ENCODE measurements at places on chromosomes 16 and 17.

DNA sequence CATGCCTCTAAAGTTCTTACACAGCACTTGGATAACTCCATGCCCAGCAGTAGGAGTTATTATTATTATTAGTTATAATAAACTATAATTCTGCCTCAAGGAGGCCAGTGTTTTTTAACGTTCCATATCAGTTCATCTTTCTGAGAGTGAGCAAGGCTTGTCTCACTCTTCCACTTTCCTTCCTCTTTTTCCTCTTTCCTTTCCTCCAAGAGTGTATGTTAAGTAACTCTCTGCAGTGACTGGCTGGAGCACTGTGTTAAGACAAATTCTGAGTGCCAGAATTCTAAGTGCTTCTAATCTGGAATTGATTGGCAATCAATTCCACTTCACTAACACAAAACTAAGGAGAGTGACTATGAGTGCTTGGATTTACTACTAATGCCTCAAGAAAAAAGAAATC, 16.4 kb downstream of the CLEC19A start:
- no peak for DNase-seq

GRCh38 chr17:47850692-47851573, at the start of gene SP6:
Gene SP6 (minus strand): TSS chr17:47851163. CDS start chr17:47848429, 2,734 bp downstream.
- DNase-seq = peak; percentile 85

- DNase-seq = no peak
Observed at GRCh38 chr16:49543631-49543946, 170.0 kb downstream of the C16orf78 start.

DNA sequence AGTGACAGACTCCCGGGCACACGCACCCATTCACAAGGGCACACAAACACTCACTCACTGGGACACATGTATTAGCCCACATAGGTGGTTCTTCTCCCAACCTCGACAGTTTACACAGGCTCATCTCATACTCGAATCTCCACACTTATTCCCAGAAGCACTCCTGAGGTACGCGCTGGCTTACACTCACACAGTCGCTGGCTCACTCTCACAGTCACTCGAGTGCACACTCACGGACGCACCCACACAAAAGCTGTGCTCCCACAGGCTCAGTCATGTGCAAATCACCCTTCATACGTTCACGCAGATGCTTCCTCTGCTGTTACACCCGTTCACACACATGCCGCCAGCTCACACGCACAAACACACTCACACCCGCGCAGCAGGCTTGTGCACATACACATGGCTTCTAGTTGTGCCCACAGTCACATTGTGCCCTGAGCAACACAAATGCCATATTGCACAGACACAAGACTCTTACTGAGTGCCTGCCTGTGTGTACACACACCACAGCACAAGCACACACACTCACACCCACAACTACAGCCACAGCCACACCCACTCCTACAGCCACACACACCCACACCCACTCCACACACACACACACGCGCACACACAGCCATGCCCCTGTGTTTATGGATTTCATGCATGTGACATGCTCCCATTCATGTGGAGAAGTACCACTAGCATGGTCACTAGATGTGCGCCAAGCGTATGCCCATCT, 8.4 kb upstream of the PRR29 start:
- DNase-seq = no peak

DNA sequence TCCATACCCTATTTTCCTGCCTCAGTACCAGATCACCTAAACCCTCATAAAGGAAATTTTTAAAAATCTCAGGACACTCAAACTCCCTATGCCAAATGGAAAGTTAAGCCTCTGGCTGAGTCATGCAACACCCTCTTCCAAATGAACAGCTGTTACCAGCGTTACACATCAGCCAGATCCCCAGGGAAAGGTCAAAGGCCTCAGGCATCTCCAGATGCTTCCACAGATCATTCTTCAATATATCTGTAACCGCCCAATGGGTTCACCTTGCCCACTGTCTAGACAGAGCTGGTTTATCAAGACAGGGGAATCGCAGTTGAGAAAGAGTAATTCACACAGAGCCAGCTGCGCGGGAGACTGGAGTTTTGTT, 29.1 kb upstream of the SHCBP1 start:
- no peak for DNase-seq

DNA sequence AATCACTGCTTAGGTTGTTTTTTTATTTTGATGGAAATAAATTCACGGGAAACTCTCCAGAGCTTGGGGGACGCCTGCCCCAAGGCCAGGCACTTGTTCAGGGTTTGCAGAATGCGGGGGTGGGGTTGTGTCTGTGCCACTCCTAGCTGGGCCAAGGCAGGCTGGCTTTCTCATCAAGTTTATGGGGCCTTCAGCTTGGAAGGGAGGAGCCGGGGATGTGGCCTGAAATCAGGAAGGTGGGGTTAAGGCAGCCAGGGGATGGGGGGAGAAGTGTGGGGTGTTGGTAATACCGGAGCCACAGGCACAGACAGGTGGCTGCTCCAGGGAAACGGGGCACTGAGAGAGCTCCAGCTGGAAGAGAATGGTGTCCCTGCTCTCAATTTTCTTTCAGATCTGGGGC, 1.7 kb upstream of the CHAD start:
- DNase-seq = no peak

- DNase-seq = no peak
Observed at GRCh38 chr17:40577611-40578065, 12.4 kb upstream of the CCR7 start.

DNA sequence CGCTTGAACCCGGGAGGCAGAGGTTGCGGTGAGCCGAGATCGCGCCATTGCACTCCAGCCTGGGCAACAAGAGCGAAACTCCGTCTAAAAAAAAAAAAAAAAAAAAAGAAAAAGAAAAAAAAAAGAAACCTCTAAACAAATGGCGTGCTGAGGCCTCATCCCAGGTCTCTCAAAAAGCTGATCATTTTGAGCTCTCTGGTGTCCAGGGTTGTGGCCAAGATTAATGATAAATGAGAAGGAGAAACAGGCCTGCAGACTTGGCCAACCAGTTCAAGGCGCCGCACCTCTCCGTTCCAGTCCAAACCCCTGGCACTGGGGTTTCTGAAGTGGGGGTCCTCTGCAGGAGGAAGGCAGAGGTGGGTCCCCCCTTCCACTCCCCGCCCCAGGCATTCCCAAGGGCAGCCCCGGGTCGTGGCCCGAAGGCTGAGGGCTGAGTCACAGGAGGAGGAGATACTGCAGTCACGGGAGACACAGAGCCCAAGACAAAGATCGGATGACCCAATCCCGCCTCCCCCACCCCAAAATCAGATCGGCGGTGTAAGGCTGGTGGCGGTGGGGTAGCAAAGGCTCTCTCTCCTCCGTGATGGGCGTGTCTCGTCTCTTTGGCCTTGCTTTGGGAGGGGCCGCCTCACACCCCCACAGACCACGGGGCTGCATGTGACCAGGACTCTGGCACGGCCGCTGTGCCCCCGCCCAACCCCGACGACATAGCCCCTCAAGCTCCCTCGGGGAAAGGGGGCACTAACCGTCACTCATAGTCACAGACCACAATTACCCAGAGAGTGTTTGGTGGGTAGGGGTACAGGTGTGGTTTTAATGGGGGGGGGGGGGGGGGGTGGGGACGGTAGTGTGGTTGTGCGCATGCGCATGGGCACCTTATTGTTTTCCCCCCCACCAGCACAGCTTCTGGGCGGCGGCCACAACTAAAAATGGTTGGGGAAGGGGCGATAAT, 1.1 kb downstream of the VAT1 start:
- DNase-seq = peak; percentile 68

GRCh38 chr16:11058832-11059231, 114.5 kb downstream of the CLEC16A start:
- DNase-seq = no peak

DNA sequence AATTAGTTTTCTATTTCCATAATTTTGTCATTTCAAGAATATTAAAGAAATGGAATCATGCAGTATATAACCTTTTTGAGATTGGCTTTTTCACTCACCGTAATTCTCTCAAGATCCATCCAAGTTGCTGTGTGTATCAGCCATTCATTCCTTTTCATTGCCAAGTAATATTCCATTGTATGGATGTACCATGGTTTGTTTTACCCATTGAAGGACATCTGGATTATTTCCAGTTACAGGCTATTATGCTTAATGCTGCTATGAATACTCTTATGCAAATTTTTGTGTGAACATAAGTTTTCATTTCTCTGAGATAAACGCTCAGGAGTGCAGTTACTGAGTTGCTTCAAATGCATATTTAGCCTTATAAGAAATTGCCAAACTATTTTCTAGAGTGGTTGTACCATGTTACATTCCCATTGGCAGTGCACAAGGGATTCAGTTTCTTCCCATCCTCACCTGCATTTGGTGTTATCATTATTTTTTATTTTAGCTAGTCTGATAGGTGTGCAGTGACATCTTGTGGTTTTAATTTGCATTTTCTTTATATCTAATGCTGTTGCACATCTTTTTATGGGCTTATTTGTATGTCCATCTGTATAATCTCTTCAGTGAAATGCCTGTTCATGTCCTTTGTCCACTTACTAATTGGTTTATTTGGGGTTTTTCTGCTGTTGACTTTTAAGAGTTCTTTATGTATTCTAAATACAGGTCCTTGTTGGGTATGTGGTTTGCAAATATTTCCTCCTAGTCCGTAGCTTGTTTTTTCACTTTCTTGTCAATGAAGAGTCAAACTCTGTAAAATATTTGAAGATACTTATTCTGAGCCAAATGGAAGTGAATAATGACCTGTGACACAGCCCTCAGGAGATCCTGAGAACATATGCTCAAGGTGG, 32.7 kb downstream of the BMERB1 start:
- no peak for DNase-seq

GRCh38 chr17:35028531-35029262, 34.8 kb downstream of the RFFL start:
- no peak for DNase-seq

DNA sequence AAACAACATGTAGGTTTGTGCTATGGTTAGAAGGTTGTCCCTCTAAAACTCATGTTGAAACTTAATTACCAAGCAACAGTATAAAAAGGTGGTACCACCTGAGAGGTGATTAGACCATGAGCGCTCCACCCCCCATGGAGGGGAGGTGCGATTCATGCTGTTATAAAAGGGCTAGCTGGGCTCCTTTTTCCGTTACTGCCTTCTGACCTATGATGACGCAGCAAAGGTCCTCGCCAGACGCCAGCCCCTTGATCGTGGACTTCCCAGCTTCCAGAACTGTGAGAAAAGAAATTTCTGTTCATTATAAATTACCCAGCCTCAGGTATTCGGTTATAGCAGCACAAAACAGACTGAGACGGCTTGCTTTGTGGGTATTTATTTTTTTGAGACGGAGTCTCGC, 167.8 kb downstream of the SNX29 start:
- DNase-seq = no peak

DNA sequence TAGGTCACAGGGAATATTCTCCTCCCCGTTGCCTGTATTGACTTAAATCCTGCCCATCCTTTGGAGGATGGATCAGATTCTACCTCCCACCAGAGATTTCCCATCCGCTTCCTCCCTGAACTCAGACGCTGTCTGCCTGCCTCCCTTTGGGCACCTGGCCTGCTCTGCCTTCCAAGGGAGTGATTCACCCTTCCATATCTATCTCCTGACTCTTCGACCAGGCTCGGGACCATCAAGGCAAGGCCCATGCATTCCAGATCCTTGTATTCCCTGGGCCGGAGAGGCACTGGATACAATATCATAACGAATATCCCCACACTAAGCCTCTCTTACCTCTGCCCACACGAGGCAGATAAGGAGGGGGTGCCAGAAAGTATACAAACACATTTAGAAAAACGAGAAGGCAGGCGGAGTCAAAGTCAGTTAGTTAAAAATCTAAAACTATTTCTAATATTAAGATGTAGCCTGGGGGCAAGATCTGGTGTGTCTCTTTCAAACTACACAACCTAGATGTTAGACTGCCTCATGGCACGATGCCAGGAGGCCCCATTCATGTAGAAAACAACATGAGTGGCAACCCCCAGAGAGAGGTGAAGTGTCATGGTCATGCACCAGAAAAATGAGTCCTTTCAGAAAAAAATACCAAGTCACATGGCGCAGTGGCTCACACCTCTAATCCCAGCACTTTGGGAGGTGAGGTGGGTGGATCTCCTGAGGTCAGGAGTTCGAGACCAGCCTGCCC, 9.2 kb downstream of the PMP22 start:
- no peak for DNase-seq

DNA sequence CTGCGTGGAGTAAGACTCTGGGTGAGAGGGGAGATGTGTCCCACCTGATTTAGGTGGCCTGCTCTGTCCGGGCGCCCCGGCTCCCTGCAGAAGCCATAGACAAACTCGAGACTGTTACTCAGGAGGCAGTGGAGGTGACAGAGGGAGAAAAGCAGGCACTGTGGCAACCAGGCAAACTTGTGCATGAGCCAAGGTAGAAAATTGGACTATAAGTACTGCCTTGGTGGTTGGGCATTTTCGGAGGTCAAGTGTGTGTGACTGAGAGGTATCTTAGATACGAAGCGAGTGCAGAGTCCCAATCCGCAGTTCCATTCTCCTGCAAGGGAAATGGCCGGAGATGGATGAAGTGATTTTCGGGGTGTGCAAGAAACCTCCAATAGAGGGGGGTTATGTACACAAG, 27.1 kb upstream of the SPACA3 start:
- DNase-seq = no peak

DNA sequence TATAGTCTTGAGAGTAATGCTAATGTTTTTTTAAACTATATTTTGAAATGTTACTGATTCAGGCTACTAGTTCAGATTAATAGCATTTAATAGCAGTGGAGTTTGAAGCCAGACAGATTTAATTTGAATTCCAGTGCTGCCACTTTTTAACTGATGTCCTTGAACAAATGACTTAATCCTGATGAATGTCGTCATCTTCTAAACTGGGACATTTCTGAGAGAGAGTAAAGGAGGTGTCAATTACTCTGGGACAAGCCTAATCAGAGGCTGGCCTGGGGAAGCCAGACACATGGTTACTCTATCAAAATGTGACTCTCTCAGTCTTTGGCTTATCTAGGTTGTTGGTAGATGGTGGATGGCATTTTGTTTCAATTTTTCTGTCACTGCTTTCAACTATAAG, 246.7 kb downstream of the HS3ST3A1 start:
- DNase-seq = no peak

- DNase-seq = no peak
Observed at GRCh38 chr17:15175356-15175755, 89.8 kb downstream of the PMP22 start.

GRCh38 chr17:30961209-30962188, 9.3 kb upstream of the RNF135 start:
- no peak for DNase-seq

GRCh38 chr17:2392252-2393173, 8.3 kb downstream of the MNT start:
- peak; percentile 97 for DNase-seq

GRCh38 chr16:51440131-51440889, 289.2 kb upstream of the SALL1 start:
- DNase-seq = no peak

DNA sequence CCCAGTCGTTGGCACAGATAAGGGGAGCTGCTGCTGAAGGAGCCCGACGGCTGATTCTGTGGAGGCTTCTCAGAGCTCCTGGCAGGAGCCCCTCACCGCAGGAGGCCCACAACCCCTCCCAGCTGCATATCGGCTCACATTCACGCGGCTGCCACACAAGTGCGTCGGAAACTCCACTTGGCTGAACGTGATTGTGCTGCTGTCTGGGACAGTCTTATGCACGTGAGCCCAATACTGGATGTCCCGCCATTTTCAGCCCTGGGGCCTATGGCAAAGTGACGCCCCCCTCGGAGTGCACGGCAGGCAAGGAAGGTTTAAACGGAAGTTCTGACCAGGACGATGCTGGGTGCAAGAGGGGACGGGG, 8.7 kb upstream of the PITPNA start:
- DNase-seq = no peak

Data from CD4-positive, alpha-beta T cell treated with Interleukin-6 for 4 hours (primary cell).